Smooth muscle cell of the brain vasculature (primary cell): ENCODE measurements at places on chromosomes 11 and 22.

- DNase-seq, result no peak
Measured at GRCh38 chr22:45840483-45840882, 136.5 kb downstream of the WNT7B start.

GRCh38 chr11:118530180-118530682, 761 bp upstream of the TMEM25 start:
- DNase-seq, result no peak

DNA sequence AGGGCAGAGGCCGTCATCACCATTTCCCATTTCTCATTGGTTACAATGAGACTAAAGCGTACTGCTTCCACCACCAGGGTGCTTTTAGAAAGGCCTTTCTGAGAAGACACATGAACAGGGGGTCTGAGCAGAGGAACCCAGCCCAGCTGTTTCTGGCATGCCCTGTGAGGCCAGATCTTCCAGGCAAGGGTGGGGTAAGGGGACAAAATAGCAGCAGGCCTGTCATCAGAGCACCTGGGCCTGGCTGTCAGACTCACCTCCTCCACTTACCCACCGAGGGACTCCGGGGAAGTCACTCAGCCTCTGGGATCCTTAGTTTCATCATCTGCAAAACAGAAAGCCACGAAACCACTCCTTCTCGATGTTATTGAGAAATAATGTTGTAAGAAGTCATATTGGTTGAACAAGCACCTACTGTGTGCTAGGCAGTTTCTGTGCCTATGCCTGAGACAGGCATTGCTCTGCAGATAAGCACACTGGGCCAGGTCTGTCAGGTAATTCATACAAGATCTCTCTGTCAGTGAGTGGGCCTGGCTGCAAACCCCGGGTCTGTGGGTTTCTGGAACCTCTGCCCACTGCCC, 8.8 kb upstream of the WNT11 start:
- no peak for DNase-seq

DNA sequence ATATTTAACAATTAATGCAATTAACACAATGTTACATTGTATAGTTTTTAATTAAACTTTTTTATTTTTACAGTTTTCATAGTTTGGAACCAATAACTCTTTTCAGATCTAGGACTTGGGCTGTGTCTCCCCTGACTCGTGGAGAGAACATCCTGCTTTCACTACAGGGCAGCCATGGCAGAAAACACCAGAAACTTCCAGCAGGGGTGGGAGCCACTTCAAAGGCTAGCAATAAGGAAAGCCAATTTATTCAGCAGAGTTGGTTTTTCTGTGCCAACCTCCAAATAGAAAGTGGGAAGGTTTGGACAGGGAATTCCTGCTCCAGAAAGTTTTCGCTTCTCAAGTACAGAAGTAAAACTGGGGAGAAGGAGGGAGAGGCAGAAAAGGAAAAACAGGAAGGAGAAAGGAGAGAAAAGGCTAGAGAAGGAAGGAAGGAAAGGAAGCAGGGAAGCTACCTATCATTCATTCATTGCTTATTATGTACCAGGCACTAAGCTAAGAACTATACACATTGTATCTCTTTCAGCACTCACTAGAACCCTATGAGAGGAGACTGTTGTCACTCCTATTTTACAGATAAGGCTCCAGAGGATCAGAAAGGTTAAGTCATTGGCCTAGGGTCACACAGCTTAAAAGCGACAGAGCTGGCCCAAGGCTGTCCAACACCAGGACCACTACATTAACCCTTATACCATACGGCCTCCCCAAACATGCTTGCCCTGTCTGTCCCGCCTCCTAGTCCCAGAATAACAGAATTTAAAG, 54.8 kb upstream of the CREB3L1 start:
- no peak for DNase-seq

GRCh38 chr11:81203876-81204275, 1529.8 kb downstream of the FAM181B start:
- peak; percentile 53 for DNase-seq

DNA sequence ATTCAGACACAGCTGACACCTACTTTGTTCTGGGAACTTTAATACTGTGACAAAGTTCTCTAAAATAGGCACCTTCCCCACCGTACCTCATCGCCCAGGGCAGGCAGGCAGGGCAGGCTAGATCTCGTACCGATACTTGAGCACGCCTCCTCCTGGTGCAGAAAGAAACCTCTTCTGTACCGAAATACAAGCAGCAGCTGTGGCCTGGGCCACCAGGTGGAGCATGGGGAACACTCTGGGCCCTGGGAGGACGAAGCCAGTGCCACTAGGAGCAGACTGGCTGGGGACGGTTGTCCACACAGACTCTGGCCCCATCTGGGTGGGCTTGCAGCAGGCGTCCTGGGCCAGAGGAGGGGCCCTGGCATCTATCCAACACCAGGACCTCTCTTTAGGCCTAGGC, 12.8 kb downstream of the PMM1 start:
- no peak for DNase-seq

- DNase-seq, result no peak
Measured at GRCh38 chr11:104556606-104557301, 341.5 kb downstream of the CASP12 start.

- DNase-seq, result no peak
Measured at GRCh38 chr22:25068707-25069106, 116.2 kb downstream of the KIAA1671 start.

DNA sequence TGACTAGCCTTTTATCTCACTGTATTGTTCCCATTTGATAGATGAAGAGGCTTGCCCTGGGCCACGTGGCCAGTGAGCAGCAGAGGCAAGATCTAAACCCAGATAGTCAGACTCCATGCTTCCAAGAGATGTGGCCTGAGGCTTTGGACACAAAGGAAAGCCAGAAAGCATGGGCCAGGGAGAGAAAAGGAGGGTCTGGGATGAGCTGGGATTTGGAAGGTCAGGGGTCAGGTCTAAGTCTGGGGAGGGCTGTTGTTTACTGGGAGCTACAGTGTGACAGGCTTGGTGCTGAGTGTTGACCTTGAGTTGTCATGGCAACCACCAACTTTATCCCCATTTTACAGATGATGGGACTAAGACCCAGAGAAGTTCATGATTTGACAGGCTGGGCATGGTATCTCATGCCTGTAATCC, 2.1 kb downstream of the SLC35E4 start:
- DNase-seq, result no peak

GRCh38 chr11:17157761-17158160, 50.0 kb downstream of the PIK3C2A start:
- DNase-seq, result no peak

DNA sequence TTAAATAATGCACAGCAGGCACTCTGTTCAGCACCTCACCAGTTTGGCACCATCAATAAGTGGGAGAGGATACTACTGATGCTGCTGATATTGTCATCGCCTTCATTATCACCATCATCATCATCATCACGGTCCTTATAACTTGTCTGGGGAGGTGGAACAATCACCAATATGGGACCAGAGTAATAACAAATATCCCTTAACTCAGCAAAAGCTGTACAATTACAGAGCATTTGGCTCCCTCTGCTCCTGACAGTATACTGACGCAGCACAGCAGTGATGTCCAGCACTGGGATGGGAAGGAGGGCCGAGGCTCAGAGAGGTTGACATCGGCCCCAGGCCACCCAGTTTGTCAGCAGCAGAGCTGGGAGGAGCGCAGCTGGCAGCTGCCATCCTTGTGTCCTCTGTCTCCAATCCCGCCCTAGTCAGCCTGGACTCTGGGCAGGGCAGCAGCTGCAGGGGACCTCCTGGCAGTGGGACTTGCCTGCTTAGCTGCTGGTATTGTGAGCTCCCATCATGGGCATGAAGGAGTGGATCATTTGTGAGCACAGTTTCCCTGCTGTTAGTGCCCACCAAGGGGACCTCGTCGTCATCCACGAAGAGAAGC, 90.0 kb downstream of the DHCR7 start:
- DNase-seq, result no peak

DNA sequence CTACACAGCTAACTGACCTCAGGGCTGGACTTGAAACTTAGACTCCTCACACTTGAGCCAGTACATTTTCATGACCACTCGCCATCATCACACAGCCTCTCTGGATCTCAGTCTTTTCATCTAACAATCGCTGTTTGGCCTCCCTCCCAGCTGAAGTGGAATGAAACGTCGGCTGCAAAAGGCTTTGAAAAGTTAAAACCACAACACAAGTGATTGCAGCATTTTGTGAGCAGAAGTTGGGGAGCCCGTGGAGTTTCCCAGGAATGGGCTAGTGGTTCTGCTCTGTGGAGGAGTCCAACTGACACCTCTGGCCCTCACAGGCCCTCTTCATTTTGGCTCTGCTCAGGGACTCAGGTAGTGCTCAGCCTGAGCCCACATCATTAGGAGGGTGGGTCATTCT, 35.9 kb upstream of the TRIM29 start:
- no peak for DNase-seq

GRCh38 chr11:7968686-7969085, 3.4 kb upstream of the NLRP10 start:
- no peak for DNase-seq

GRCh38 chr22:45688600-45689080, 17.0 kb downstream of the ATXN10 start:
- no peak for DNase-seq

GRCh38 chr11:128492903-128493569, 94.3 kb downstream of the ETS1 start:
- no peak for DNase-seq

- no peak for DNase-seq
Measured at GRCh38 chr22:48182031-48182430, 1419.6 kb downstream of the TBC1D22A start.

GRCh38 chr11:93591247-93591898, 48.2 kb upstream of the SMCO4 start:
- no peak for DNase-seq

GRCh38 chr11:36510594-36510942, 496 bp upstream of the TRAF6 start:
- no peak for DNase-seq

GRCh38 chr22:22103078-22103875, 120.7 kb upstream of the TOP3B start:
- DNase-seq, result no peak

GRCh38 chr11:65915821-65916251, 3.0 kb downstream of the C11orf68 start:
- DNase-seq, result peak; percentile 85

GRCh38 chr11:103587901-103588788, 448.3 kb upstream of the DDI1 start:
- DNase-seq, result no peak

DNA sequence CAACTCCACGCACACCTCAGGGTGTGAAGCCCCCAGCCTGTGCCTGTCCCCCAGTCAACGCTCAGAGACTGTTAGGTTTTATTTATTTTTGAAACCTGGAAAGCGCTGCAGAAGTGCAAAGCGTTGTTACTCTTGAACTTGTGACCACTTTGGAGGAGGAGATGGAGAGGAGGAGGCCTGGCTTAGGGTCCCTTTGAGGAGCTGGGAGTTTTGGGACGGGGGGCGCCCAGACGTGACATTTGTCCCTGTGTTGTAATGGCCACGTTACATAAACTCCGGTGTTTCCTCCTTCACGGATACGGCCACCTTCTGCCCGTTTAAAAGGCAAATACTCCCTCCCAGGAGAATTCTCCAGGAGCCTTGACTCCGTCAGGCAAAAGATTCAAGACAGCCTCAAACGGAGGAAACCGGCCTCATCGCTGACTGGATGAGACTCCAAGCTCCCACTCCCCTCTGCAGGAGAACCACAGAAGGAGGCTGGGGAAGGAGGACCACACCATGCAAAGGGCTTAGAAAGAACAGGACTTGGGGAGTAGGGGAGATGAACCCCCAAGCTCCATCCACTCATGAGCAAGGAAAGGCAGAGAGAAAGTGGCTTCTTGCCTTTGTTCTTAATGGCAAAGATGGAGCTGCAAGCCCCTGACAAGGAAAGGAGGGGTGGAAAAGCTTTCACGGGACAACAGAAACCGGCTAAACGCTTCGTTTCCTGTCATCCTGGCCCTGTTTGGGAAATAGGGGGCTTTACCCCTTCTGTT, 630 bp downstream of the PIK3IP1 start:
- DNase-seq, result no peak

DNA sequence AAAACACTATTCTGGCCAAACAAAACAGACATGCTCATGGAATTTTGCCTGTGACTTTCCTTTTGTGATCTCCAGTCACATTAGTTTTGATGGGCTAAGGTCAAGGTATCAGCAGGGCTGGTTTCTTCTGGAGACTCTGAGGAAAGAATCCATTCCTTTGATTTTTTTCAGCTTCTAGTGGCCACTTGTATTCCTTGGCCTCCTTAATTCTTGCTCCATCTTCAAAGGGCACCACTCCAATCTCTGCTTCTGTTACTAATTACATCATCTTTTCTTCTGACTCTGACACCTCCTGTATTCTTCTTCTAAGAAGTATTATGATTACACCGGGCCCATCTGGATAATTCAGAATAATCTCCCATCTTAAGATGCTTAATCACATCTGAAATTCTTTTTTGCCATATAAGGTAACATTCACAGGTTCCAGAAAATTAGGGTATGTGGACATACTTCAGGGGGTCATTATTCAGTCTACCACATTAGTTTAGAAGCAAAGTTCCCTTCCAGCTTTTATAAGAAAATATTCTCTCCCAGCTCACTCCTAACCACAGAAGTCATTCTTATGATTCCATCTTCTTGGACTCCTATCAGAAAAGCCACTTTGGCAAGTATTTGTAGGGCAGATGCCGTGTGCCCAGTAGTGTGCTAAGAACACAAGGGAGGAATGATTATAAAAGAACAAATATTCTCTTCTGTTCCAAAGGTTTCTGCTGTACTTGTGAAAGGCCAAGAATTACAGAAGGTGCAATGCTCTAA, 56.4 kb upstream of the FSHB start:
- DNase-seq, result no peak

GRCh38 chr11:117410238-117410637, 82.6 kb downstream of the CEP164 start:
- no peak for DNase-seq

GRCh38 chr11:19769820-19770219, 57.2 kb downstream of the NAV2 start:
- peak; percentile 77 for DNase-seq

GRCh38 chr11:35526370-35526792, 965 bp upstream of the PAMR1 start:
- no peak for DNase-seq

DNA sequence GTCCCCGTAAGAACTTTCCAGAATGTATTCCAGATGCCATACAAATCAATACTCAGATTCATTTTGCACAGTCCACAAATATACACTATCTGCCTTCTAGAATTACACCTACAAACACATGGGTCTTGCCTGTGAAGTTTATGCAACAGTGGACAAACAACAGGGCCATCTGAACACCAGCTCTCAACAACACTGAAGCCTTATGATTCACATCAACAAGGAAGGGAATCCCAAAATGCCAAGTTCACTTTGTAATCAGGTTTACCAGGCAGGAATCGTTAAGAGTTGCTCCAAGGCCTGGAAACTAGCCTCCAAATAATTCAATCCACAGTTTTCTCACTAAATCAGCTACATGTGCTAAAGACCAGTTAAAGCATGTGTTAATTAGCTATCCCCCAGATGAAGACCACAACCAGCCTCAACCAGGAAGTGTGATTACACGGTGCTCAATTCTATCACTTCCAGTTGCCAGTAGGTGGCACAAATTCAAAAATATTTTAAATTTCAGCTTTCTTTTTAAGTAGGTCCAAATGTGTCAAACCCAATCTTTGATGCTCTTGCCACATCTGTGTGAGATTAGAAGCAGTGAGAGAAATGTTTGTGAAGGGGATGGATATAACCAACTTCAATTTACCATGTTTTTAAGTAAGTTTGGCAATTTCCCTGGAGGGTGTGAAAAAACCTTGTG, 139.1 kb upstream of the BDNF start:
- no peak for DNase-seq
